ENCODE measurements at places on chromosomes 5 and 9.
A peak's percentile ranks its signal among the peaks of the same experiment; 100 is the strongest.

DNA sequence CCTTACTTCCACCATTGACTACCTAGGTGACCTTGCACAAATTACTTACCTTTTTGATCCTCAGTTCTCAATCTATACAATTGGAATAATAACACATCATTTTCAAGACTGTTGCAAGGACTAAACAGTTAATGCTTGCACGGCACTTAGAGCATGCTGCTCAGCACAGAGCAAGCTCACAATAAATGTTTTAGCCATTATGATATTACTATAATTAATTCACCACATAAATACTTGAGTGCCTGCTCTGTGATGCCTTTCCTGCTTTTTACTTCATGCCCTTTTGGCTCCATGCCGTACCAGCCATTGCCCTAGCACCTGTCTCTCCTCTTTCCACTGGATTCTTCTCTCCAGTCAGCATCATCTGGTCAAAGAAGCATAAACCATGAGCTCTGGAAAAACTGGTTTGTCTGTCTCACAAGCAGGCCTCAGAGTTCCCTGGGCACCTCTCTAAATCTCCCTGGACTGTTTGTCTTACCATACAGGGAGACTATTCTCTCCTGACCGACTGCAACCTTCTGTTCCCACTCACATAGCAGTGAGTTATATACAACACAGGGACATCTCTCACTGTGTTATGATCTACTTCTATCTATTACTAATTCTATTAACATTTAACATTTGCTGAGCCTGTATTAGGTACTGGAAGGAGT is 260.4 kb upstream of the ADRA1B start:
- no peak for DNase-seq

DNA sequence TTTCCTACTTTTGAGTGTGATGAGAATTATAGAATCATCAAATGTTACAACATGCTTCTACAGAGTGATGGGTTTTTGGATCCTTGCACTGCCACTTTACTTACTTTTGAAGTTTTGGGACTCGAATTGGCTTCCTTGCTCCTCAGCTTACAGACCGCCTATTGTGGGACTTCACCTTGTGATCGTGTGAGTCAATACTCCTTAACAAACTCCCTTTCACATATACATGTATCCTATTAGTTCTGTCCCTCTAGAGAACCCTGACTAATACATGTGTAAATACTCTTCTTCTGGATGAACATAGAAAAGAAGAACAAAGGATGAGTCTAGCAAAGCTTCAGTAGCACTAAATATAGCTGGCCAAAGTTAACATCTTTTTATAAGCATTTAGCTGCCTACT is 98.7 kb upstream of the PDE4D start:
- DNase-seq, result no peak

GRCh38 chr9:2857564-2858198 is 13.8 kb upstream of the PUM3 start:
- DNase-seq, result peak; percentile 76

- no peak for DNase-seq
These were observed 147.6 kb upstream of the NR3C1 start for GRCh38 chr5:143550986-143551630.

DNA sequence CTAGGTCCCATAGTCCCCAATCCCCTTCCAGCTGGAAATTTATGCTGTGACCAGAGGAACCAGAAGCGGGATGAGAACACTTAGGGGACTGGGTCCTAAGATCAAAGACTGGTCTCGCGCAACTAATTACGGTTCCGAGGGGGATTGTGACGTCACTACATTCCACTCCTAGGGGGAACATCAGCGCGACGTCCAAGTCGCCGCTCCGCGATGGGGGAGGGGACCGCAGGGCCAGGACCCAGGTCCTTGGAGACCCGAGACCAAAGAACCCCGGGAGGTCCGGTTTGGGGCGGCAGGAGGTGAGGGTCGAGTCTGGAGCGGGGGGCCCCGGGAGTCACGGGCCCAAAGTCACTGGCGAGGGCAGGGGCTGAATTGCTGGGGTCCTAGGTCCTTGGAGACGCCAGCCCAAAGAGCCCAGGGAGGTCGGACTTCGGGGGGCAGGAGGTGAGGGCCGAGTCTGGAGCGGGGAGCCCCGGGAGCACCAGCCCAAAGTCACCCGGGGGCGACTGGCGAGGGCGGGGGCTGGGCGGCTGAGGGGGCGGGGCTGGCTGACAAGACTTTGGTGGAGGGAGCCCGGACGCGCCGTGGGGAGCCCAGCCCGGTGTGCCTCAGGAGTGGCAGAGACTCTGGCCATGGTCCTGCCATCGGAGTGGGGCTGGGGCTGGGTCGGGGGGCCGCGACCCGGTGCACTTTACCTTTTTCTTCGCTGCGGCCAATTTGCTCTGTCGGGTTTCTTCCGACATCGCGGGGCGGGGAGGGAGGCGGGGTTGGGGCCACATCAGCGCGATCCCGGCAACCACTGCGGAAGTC is at the start of gene GOLGA2:
TSS of gene GOLGA2 (minus strand) at position 810 of the 810 bp plus-strand sequence. CDS start at position 779, 31 bp downstream.
- peak; percentile 86 for DNase-seq

DNA sequence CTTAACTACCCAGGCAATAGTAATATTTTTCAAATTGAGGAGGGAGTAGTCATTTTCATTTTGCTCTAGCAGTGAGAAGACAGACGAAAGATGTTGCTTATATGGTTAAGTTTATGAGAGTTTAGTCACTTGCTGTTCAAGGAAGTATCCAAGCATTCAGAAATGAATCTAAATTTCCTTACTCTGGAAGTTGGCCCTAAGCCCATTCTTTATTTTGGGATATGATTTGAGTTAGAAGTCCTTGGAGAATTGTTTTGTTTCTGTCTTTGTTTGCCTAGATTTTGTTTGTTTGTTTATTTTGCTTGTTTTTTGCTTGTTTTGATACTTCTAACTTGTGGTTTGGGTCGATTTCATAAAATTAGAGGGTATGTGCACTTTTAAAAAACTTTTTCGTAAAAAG is 146.4 kb upstream of the FGF10 start:
- DNase-seq, result no peak

DNA sequence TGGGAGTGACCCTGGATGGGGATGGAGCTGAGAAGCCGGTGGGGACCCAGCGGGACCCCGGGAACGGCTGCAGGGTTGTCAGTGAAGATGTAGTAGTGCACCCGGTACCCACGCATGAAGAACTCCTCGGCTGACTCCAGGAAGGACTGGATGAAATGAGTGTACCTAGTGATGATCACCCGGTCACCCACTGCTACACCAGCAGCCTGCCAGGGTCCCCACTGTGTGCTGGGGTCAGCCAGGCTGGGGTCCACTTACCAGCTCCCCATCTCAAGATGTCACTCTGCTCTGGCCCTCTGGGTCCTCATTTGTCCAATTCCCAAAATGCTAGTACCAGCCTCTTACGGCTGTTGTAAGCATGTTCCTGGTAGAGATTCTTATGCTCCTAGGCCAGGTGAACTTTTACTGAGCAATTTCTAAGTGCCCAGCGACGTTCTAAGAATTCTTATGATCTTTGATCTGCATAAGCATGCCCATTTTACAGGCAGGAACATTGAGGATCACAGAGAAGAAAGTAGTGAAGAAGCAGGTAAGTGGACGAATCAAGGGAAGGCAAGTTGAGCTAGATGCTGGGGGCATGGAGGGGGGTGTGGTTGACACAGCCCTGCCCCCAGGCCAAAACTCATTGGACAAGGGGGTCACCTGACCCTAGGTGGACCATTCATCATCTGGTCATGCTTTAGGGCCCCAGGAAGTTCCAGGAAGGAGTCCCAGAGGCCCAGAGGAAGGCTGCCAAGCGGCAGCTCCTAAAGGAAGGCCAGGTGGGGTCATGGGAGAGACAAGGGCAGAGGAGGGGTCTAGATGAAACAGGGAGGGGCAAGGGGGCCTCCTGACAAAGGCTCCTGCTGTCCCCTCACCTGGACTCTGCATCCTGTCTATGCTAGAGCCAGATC is 9.4 kb downstream of the GBGT1 start:
- DNase-seq, result peak; percentile 15

DNA sequence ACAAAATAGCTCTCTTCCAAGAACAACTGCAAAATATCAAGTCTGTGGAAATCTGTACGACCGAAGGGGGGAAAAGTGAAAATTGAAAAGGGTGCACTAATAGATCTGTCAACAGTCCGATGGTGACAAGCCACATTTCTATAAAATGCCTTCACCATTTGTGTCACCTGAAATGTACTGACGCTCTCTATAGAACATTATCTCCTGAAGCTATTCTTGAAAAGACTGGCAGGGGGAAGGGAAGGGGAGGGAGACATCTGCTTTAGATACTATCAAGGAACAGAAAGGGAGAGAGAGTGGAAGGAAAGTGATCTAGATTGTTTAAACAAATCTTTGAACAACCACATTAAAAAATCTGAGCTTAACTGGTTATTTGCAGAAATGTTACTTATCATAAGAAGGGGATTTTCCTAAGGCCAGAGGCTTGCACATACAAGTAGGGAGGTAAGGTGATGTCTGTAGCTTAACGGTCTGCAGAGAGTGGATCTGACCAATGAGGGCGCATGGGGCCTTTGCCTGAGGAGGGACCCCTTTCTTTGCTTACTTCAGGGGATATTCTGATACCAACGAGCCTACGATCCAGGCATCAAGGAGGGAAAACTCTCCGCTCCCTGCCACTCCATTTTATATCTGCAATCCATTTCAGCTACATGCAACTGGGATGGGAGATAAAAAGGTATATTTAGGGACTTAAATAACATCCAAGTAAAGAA is 92.1 kb downstream of the CRB2 start:
- no peak for DNase-seq

DNA sequence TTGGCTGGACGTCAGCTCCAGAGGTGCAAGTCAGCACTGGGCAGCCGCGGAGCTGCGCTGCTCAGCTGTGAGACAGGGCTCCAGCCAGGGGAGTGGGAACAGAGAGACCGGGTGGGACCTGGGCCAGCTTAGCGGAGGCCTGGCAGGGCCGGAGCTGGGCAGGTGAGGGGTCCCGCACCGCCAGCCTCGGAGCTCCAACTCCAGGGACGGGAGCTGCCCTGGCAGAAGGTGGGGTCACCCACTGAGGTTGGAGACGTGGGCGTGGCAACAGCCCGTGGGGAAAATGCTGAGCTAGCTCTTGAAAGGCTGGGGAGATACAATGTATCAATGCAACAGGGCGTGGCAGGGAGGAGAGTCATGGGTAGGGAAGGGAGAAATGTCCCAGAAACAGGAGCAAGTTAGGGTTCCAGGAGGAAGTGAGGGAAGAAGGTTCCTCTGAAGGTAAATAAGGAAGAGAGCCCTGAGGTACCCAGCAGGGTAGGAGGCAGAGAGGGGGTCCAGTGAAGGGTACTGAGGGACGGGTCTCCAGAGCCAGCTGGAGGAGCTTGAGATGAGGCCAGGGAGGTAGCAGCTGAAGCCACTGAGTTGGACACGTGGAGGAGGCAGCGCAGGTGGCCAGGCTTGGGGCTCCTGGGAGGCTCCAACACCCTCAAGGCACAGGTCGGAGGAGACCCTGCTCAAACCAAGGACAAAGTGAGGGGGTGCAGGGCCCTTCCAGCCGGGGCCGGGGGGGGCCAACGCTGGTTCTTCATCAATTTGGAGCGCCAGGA is 736 bp upstream of the NKD2 start:
- no peak for DNase-seq

DNA sequence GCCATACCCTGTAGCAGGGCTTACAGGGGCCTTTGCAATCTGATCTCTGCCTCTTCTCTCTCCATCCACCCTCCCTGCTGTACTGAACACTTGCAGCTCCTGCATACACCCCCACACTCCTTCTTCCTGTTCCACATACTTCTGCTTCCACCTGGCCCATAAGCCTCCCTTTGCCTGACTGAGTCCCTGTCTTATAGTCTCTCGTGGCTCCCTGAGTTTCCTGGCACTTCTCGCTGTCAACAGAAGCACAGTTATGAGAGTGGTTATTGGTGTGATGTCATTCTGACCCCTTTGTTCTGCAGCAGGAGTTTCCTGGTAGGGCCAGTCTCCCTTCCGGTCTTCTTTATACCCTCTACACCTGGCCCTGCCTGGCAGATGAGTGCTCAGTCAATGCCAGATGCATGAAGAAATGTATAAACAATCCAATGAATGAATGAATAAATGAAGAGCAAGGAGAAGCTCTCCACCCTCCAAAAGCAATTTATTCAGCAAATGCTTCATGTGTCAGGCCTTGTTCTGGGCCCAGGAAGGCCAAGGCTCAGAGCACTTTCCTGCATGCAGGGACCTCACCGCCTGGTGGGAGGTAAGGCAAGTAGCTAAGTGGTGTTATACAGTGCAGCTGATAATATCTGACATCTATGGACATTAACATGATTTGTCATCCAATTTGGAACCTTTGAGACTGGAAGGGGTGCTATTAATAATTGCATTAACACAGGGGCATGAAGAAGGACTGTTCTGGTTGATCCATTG is 20.5 kb upstream of the CSF1R start:
- no peak for DNase-seq

DNA sequence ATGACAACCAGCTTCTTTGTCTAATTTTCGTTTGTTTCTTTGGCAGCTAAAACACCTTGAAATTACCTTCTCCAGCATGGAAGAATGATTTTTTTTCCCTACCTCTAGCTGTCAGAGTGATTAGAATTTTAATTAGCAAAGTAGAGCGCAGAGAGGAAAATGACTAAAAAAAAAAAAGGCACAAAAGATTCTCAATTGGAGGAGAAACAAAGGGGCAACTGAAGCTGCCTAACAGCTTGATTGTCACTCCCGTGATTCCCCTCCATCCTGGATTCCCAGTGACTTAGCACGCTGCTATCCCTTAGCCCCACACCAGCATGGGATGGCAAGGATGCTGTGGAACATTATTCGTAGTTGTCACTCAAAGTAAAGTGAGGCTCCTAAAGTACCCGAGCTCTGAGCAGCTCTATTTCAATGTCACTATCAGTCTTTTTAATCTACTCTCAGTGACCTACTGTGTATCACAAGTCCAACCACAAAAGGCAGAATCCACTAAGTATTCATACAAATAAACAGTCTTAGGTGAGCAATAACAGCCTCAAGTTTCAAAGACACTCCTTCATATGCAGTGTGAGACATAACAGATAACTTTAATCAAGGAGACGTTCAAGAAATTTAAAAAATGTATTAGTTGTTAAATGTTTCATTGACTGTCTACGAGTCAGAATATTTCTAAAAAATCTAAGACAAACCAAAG is 710.0 kb upstream of the GRAMD2B start:
- DNase-seq, result no peak

GRCh38 chr9:133058550-133059320 is 3.0 kb upstream of the CEL start:
- no peak for DNase-seq

- no peak for DNase-seq
These were observed 92.9 kb upstream of the MAST4 start for GRCh38 chr5:66503203-66503789.

- no peak for DNase-seq
These were observed 244.6 kb downstream of the KIF4B start for GRCh38 chr5:155258161-155258560.
